Immature natural killer cell (primary cell): ENCODE measurements at places on chromosomes 5 and 9.

DNA sequence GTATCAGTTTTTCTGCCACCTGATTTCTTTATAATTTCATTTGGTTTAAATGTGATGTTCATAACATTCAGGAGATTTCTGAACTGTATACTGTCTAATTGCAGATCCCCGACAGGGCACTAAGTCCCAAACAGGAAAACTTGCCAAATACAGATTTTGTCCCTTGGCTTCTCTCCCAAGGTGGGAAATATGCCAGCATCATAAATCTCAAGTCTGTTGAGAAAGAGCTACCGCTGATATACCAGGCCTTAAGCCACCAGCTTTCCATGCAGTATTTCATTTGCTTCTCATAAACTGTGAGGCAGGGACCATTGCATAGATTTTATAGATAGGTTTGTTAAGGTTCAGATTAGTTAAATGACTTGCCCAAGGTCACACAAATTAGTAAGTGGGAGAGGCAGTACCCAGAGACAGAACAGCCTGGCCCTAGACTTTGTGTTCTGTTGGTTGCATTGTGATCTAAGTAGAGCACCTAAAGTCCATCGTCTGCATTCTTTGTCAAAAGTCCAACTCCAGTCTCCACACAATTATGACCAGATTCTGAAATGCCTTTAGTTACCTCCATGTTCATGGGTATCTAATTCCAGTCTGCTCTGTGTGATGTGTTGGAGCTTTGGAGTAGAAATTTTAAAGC is 16.2 kb downstream of the GPR21 start:
- no peak for DNase-seq

DNA sequence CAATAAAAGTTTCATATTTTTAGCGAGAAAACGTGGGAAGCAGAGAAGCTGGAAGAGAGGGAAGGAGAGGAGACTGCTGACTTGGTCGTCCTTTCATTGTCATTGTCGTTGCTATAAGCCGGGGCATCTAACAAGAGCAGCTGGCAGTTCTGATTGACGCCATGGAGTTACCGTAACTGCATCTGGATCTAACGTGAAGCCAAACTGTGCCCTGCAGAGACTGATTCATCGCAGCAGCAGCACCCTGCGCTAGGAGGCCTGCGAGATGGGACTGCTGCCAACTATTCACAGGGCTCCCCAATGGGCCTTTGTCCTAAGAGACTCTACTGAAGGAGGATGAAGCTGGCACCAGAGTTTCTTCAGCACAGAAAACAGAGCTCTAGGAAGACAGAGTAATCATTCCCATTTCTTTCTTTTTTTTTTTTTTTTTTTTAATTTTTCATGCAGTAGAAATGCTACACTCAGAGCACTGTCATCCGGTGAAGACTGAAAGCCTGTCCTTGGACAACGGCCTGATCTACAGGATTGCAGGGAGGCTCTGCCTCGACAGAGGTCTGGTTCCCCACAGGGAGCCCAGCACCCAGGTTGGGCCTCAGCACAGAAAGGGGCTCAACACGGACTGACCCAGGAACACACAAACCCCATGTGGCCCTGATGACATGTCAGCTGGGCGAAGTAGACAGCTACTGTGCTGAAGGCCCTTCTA is 47.8 kb downstream of the RETREG1 start:
- DNase-seq, result no peak

- peak; percentile 32 for DNase-seq
Measured at GRCh38 chr5:52743970-52744369, 43.7 kb upstream of the ITGA1 start.

DNA sequence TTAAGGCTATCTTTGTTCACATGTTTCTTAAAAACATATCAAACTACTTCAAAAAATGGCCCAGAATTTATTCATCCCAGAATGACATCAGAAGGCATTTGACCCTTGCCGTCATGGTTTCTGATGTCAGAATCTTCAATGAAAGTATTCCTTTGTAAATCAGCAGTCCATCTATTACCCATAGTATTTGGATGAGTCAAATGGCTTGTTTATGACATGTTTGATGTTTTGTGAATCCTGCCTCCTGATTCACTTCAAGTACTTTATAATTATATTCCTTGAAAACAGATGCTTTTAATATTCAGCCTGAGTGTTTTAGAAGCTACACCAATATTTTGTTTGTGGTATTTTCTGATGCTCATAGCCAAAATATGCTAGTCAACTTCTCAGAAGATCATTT is 200.8 kb upstream of the MEF2C start:
- DNase-seq, result no peak

- DNase-seq, result no peak
Measured at GRCh38 chr5:149358294-149358651, 427 bp downstream of the PCYOX1L start.

- DNase-seq, result no peak
Measured at GRCh38 chr5:167889276-167889675, 402.2 kb upstream of the WWC1 start.

GRCh38 chr9:96044401-96044800 is 168.9 kb downstream of the ERCC6L2 start:
- no peak for DNase-seq

- no peak for DNase-seq
Measured at GRCh38 chr9:131226226-131226625, 50.1 kb downstream of the FAM78A start.

DNA sequence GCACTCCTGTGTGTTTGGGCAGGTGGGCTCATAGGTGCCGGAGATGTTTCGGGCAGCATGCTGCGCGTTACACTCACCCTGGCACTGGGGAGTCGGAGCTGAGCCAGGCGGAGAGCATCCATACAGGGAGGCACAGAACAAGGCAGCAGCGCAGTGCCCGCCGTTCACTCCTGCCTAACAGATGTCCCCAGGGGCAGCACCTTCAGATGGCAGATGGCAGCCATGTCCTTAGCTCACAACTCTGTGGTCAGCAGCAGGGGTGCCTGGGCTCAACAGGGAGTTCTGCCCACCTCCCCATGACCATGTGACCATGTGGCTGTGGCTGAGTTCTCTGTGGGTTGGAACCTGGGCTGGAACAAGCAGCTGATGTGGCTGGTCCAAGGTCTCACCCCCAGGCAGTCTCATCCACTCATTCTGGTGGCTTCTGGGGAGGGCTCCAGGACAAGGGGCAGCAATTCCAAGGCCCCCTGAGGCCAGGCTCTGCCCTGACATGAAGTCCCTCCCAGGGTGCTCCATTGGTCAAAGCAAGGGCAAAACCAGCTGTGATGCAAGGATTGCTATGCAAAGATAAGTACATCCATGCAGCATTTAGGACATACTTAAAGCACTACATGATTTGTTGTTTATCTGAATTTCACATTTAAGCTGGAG is 64.2 kb downstream of the MRPL36 start:
- no peak for DNase-seq

DNA sequence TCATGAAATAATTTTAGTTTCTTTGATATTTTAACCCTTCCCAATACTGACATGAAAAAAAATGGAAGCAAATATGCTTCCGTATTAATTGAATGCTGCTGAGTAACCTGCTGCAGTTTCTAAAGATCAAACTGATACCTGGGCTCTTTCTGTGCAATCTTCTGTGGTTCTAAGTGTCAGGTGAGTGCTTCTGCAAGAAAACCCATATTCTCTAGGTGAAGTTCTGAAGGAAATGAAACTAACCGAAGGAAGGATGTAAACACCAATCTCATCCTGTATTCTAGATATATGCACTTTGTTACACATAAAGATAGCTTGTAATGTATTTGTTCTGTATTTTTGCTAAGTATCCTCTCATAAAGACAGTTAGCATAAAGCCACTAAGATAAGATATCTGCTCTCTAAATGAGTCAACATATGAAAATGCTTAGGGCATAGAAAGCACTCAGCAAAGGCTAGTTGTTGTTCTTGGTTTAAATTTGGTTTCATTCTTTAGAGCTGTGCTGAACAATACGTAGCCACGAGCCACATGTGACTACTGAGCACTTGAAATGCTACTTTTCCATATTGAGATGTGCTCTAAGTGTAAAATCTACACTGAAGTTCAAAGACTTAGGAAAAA is 52.0 kb downstream of the ITGA2 start:
- DNase-seq, result no peak

- no peak for DNase-seq
Measured at GRCh38 chr9:87464992-87465378, 32.7 kb upstream of the DAPK1 start.

DNA sequence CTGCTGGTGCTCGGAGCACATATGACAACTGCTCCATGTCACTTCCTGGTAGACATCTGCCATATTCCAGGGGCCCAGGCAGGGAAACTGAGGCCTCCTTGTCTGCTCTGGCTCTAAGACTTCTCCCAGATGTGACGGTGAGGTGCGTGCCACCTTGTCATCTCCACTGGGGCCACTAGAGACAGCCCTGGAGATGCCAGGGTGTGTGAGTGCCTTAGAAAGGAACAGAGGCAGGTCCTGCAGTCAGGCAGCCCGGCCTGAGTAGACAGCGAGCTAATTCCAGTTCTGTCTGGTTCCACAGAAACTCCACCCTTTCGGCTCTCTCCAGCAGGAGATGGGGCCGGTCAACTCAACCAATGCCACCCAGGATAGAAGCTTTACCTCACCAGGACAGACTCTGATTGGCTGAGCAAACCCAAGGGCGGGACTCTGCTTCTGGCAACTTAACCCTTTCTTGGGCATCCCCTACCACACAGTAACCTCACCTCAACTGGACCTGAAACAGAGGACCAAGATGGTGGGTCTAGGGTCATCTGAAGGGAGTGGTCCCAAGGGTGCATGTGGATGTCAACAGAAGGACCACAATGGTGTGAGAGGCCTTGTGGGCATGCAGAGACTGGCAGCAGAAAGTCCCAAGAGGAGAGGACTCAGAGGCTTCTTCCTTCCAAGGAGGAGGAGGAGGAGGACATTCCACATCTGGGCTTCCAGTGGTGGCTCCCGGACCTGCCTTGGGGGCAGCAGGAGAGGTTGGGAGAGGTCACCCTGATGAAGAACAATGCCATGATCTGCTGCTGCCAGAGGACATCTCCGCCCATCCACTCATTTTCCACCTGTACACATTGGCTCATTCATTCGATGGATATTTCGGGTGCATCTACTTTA is 77.7 kb downstream of the RGS3 start:
- DNase-seq, result no peak

- DNase-seq, result no peak
Measured at GRCh38 chr5:56569566-56569965, 245.8 kb upstream of the MAP3K1 start.

GRCh38 chr5:122789461-122790171 is 14.7 kb downstream of the SNX2 start:
- DNase-seq, result no peak

- DNase-seq, result no peak
Measured at GRCh38 chr5:170114271-170114670, 8.6 kb downstream of the FOXI1 start.

GRCh38 chr5:114305402-114306207 is 56.3 kb upstream of the KCNN2 start:
- no peak for DNase-seq

- DNase-seq, result no peak
Measured at GRCh38 chr9:109369285-109369684, 48.4 kb upstream of the EPB41L4B start.

- DNase-seq, result no peak
Measured at GRCh38 chr9:36165826-36166167, 3.4 kb upstream of the CCIN start.

- DNase-seq, result no peak
Measured at GRCh38 chr5:580436-580835, 31.7 kb upstream of the CEP72 start.

GRCh38 chr9:121909111-121909510 is 184.0 kb downstream of the TTLL11 start:
- DNase-seq, result no peak

DNA sequence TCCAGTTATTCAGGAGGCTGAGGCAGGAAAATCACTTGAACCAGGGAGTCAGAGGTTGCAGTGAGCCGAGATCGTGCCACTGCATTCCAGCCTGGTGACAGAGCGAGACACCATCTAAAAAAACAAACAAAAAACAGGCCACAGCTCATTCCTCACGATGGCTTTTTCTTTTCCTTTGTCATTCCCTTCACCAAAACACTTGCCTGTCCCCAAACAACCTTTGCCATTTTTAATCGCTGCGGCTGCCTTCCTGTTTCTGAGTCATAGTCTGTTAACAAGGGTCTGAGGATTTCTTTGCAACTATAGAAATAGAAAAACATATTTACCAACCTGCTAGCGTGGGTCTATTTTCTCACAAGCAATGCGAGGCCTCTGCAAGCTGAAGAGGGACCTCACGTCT is 123.0 kb upstream of the FSTL4 start:
- no peak for DNase-seq

- no peak for DNase-seq
Measured at GRCh38 chr9:134363450-134363849, 37.2 kb downstream of the RXRA start.

DNA sequence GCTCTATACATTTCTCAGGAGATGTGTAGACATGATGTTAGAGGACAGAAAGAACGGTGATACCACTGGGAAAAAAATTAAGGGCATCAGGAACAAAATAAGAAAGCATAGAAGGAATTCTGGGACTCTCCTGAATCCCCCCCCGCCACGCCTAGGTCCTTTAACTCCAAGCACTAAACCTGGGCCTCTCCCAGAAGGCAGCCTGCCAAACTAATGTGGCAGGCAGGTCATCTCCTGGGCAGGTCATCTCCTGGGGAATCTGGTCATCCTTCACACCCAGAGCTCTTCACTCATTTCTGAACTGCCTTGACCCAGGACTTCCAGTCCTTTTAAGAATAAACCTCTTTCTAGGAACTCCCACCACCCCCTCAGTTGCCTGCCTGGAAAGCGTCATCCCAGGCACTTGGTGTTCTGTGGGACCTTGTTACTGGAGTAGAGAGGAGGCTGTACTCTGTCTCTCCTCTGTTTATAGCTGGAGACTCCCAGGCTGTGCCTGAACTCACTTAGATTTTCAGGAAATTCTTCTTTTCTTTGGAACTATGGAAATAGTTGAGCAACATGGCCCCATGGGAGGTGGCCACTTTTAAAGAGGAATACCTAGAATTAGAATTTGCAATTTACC is 24.1 kb downstream of the PSAT1 start:
- no peak for DNase-seq

DNA sequence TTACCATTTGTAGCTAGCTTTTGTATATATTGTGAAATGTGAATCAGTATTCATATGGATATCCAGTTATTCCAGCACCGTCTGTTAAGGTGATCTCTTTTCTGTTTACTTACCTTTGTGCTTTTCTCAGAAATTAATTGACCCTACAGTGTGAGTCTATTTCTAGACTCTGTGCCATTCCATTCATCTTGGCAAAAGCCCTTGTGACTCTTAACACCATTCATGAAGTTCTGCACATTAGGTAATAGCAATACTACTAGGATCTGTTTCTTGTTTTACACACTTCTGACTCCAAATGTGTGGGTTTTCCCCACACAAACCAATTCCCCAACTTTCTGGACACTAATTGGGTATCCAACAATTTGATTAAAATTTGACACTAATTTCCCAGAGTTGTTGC is 40.4 kb downstream of the SLC12A2 start:
- DNase-seq, result no peak

GRCh38 chr5:180898621-180899246 is at the start of gene BTNL8:
BTNL8 (plus strand) TSS chr5:180899159; CDS start chr5:180899311, 152 bp downstream.
- DNase-seq, result no peak

GRCh38 chr9:81671880-81672280 is 17.5 kb downstream of the TLE1 start:
- no peak for DNase-seq

DNA sequence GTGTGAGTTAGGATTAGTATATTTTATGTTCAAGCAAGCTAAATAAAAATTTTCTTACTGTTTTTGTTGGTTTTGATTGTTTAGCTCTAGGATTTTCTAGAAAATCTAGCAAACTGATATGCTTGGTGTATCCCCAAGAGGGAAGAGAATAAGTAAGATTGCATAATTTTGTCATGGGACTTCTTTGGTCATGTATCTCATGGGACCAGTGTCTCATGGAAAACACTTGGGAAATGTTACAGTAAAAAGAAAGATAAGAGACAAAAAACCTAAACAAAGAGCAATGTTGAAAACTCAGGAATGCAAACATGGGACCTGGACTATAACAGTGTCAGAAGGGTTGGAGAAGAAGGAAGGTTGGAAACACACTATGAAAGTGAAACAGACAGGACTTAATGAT is 119.4 kb downstream of the TLR4 start:
- no peak for DNase-seq
